Occipital lobe (tissue), 3 donors: ENCODE measurements at places on chromosomes 3 and 15. TPM values are rescaled to one million over a fixed set of nuclear protein-coding genes. Genes with fewer than 3 reads are reported as not detected.
A peak's percentile ranks its signal among the peaks of the same experiment; 100 is the strongest.

- DNase-seq, result no peak
Measured at GRCh38 chr3:99966662-99967416, 147.5 kb downstream of the FILIP1L start.

DNA sequence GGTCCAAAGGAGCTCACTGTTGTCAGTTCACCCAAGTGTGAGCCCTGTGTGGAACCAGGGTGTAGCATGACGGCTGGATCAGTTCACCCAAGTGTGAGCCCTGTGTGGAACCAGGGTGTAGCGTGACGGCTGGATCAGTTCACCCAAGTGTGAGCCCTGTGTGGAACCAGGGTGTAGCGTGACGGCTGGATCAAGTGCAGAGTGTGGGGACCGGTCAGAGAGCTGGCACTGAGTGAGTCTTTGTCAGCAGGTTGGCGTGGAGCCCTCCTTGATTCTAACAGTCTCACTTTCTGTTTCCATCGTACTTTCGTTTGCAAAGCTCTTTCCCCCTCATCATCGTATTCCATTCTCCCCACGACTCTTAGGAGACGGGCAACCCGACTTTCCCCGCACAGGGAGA, 57.9 kb upstream of the DLG1 start:
- DNase-seq, result peak; percentile 31

DNA sequence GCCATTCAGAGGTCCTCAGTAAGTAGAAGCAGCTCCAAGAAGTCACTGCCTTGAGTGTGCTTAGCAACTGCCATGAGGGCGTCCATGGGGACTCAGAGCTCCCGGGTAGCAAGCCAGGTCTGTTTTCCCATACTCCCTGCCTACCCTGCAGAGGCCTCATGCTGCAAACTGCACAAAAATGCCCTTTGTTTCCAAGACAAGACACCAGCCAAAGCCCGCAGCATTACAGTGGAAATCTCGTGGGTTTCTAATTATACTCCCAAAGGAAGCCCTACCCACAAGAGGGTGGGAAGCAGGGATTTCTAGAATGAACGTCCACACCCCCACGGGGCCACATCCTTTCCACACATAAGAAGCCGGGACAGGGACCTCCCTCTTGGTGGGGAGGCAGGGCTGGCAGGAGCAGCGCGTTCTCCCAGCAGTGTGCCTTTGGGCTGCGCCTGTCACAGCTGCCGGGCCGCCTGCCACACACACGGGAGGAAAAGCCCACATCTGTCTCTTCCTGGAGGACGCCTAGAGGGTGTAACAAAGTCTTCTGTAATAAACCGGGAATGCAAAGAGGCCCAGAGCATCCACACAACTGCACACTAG, 31.1 kb downstream of the FAM174B start:
- peak; percentile 81 for DNase-seq

GRCh38 chr3:194273743-194274310, 77.3 kb downstream of the CPN2 start:
- DNase-seq, result no peak

- no peak for DNase-seq
Measured at GRCh38 chr15:52220937-52221660, 29.9 kb upstream of the GNB5 start.

DNA sequence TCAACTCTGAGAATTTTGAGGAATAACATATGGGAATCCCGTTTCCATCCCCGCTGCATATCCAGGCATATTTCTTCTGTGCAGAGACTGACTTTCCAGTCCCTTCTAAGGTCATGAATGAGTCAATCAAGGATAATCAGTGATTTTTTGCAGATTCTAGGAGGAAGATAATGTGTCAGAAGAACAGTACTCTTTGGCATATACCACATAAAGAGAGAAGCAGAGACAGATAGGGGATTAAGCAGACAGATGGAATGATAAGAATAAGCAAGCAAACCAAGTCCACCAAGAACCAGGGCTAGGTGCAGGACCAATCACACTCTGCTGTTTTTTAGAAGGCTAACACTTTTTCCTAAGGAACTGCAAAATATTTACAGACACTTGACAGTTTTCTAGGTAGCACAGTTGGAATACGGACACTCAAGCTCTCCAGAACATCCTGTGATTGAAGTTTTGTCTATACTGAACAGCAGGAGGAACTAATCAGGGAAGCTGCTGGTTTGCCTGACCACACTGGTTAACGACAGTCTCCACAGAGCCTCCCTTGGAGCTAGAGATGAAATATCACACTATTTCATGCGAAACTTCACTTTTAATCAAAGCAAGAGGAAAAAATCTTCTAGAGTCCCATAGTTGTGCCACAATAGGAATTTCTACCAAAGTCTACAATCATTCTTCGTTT, 450.0 kb upstream of the KCNMB2 start:
- no peak for DNase-seq

DNA sequence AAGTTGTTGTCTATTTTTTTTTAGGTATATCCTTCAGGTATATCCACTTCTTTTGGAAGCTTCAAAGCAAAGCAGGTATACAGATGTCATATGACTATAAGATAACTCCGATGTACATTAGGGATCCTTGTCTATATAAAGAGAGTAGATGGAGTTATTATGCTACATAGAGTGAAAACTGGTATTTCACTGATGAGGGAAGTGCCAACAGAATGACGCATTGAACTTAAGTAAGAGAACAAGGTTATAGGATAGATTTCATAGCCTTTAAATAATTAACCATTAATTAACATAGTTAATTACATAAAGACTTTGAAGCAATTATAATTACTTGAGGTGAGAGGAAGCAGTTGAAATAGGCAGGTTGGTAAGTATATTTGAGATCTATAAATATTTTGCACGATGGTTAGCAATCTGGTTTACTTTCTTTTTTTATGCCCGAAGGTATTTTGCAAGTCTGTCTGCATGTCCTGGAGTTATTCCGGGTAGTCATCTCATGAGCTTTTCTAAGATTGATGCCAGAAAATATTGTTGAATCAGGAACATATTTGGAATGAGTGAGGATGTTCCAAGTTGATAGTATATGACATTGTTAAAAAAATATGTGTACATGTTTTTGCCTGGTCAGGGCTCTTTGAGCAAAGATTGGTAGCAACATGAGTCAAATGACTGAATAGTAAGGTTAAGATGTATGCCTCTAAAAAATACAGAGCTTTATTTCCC, 299.5 kb upstream of the KCNMB2 start:
- no peak for DNase-seq

GPR156 gene
- total RNA-seq, result 5.6 TPM

ANXA2 gene
- 46.2 TPM for total RNA-seq
